ENCODE measurements at places on chromosomes 1 and 21. TPM values are rescaled to one million over a fixed set of nuclear protein-coding genes. Genes with fewer than 3 reads are reported as not detected.

DNA sequence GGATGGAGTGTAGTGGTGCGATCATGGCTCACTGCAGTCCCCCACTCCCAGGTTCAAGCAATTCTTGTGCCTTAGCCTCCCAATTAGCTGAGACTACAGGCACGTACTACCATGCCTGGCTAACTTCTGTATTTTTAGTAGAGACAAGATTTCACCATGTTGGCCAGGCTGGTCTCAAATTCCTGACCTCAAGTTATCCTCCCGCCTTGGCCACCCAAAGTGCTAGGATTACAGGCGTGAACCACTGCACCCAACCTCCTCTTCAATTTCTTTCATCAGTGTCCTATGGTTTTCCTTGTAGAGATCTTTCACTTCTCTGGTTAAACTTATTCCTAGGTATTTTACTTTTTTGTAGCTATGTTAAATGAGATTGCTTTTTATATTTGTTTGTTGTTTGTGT lies 10.7 kb upstream of the MAST2 start:
- no peak for DNase-seq

DNA sequence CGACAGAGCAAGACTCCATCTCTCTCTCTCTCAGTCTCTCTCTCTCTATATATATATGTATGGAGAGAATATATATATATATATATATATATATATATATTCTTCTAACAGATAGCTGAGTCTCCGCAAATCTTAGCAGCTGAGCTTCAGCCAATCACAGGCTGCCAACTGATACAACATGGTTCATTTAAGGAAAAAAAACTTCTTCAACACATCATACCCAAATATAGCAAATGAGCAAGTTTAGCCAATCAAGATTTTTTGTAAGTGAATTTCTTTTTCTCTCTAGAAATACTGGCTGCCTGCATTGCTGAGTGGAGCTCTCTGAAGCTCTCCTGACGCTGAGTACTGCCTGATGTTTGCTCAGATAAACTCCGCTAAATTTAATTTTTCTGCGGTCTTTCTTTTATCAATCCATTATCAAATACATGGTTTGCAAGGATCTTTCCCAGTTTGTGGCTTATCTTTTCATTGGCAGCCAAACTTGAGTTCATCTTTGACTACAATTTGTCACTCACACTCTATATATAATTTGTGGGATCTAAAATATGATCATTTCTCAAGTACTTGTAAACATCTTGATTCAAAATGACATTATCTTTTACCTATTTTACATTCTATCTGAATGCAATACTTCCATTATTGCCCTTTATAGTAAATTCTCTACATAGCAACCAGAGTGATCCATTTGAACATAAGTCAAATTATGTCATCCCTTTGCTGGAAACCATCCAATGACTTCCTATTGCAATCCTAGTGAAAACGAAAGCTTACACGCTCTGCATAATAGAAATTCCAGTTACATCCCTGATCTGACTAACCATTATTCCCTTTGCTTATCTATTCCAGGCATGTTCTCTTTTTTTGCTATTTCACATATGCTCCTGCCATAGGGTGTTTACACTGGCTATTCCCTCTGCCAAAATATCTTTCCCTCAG lies 2131.7 kb downstream of the MRPL39 start:
- no peak for DNase-seq

DNA sequence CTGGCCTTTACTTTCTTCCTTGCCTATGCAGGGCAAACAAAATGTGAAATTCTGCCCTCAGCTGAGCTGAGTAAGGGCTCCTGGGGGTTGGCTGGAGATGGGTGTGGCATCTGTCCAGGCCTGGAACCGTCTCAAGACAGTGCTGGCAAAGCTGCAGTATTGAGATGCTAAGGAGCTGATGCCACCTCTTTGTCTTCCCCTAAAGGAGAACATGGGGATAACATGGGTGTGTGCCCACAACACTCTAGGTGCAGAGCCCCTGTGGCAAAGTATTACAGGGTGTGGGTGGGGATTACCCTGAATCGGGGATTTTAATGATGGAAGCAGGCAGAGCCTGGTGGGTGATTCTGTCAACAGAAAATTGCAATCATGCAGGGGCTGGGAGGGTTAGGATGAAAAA lies 2.5 kb upstream of the ST3GAL3 start:
- no peak for DNase-seq

DNA sequence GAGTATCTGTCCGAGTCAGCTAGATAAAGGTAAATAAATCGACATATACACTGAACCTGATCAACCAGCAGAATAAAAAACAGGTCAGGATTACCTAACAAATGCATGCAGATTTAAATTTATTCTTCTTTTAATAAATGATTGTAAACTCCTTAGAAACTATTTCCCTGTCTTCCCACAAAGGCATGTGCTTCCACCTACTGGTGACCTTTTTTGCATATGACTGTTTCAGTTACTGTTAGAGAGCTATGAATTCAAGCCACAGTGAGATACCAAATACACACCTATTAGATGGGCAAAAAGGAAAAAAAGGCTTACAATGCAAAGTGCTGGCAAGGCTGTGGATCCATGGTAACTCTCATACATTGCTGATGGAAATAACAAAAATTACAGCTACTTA lies 957.4 kb upstream of the NCAM2 start:
- no peak for DNase-seq

- DNase-seq: no peak
Measured at GRCh38 chr1:178057912-178058534, 35.9 kb upstream of the RASAL2 start.

DNA sequence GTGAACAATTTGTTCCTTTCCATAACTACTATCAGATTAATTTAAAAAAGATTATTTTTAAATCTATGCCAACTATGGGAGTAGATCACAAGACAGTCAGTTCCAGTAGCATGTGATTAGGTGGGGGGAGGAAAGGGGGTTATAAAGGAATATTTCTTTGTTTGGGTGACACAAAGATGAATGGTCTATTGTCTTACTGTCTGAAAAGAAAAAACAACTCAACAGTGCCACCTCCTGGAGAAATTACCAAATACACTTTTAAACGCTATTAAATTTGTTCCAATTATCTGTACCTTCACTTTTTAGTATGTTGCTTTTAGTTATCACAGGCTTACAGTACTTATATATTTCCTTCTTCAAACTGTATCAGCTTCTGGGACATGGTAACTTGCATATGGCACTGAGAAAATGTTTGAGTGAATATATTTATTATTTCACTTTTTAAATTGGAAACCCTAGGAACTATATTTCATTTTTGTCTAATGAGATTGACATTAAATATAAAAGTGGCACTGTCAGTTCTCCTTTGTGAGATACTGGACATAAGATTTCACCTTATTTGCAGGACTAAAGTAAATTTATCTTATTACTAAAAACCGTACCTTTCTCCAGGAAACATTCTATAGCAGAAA lies 1.7 kb upstream of the SORT1 start:
- DNase-seq: no peak

DNA sequence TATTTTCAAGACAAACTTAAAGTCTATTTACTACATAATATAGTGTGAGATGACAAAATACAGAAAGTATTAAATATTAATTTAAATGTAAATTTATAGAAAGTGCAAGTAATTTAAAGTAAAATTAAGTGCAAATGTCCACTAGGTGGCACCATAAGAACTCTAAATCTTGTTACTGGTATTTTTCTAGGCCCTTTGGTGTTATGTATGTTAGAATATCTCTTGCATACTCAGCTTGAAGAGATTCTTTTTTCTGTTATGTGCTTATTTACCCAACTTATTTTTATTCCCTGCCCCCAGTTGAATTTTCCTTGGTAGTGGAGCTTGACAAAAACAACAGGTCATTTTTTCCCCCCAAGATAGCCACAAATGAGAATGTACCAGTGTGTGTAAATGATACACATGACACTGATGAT lies 71.5 kb downstream of the RPS6KC1 start:
- DNase-seq: no peak

- DNase-seq: no peak
Measured at GRCh38 chr1:79129914-79130313, 123.4 kb upstream of the ADGRL4 start.

DNA sequence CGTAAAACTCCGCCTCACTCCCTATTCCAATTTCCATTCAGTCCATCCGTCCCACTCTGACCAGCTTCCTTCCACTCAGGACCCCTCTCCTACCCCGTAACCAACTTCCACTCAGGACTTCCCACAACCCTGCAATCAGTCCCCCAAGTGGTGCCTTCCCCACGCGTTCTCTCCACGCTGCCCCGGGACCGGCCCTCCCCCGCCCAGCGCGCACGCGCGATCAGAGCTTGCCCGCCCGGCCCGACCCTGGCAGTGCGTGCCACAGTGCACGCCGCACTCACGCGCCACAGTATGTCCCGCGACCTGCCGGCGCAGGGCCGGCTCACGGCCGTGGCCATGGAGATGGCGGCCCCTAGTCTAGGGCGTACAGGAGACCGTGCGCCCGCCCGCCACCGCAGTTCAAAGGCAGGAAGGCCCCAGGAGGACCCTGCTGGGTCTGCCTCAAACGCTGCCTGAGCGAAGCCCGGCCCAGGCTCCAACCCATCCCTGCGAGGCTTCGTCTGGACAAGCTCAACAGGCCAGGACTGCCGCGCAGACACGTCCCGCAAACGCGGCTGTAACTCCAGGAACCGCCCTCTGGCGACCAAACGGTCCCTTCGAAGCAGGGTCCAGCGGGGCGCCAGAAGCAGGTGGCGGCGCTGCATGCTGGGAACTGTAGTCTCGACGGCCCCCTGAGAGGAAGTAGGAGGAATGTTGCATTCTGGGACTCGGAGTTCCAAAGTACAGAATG lies at the start of gene NDC1:
Gene NDC1 (minus strand): TSS at position 373 of the 730 bp plus-strand sequence. CDS start 35 bp downstream, at position 338.
- peak; percentile 97 for DNase-seq

NID1 gene
- total RNA-seq: 158 TPM

- no peak for DNase-seq
Measured at GRCh38 chr21:43603641-43604504, 55.4 kb downstream of the HSF2BP start.

GJB3 gene
- 2.2 TPM for total RNA-seq

Data from urinary bladder (tissue), 4 donors.